Activated CD4-positive, alpha-beta T cell treated with anti-CD3 and anti-CD28 coated beads, Interleukin-2, amount 10 ng/mL, durations not matched to agents 24 days and 14 days (primary cell): ENCODE measurements at places on chromosomes 3 and 15. TPM values are rescaled to one million over a fixed set of nuclear protein-coding genes. Genes with fewer than 3 reads are reported as not detected.

Gene DOCK3
- 1.7 and 1.8 TPM in 2 replicates for total RNA-seq

Gene MCCC1
- 25.4 and 27.5 TPM in 2 replicates for total RNA-seq

Gene MAP2K5
- 21.0 and 25.1 TPM in 2 replicates for total RNA-seq

Gene NANOGP8
- not detected in 2 replicates for total RNA-seq

Gene EFCC1
- 0.36 and 0.37 TPM in 2 replicates for total RNA-seq

Gene TJP1
- total RNA-seq = not detected in 2 replicates

Gene CEP19
- 3.9 and 4.0 TPM in 2 replicates for total RNA-seq

Gene WDR93
- total RNA-seq = not detected in 2 replicates

Gene GHSR
- not detected in 2 replicates for total RNA-seq

Gene UROC1
- total RNA-seq = not detected in 2 replicates

Gene CHCHD4
- 27.7 and 29.6 TPM in 2 replicates for total RNA-seq

Gene PLA2G4B
- 8.5 and 8.8 TPM in 2 replicates for total RNA-seq

Gene TPRA1
- 32.9 and 37.2 TPM in 2 replicates for total RNA-seq

Gene CCDC39
- not detected in 2 replicates for total RNA-seq

Gene PLA2G4D
- total RNA-seq = not detected in 2 replicates

Gene PARP14
- total RNA-seq = 64.6 and 65.6 TPM in 2 replicates

Gene FAM81A
- 0.47 and 1.9 TPM in 2 replicates for total RNA-seq

Gene ADGRG7
- not detected in 2 replicates for total RNA-seq

Gene SERPINI2
- total RNA-seq = not detected in 2 replicates

Gene SCN11A
- total RNA-seq = not detected in 2 replicates

Gene CLRN1
- not detected in 2 replicates for total RNA-seq

Gene HCLS1
- 210 and 216 TPM in 2 replicates for total RNA-seq

Gene PRRT3
- 11.8 and 13.5 TPM in 2 replicates for total RNA-seq

Gene SERPINI1
- total RNA-seq = 0.49 and 0.57 TPM in 2 replicates

Gene MOBP
- total RNA-seq = not detected in 2 replicates

Gene UBR1
- 31.6 and 34.3 TPM in 2 replicates for total RNA-seq

Gene LNP1
- total RNA-seq = 2.1 and 2.6 TPM in 2 replicates

Gene UTS2B
- total RNA-seq = not detected in 2 replicates

Gene CCR8
- total RNA-seq = 5.7 and 7.5 TPM in 2 replicates

Gene A4GNT
- total RNA-seq = not detected in 2 replicates

Gene MRAS
- 0.07 TPM in 1 of 2 replicates, not detected in the other for total RNA-seq

Gene CYP8B1
- total RNA-seq = not detected in 2 replicates

Gene RPN1
- 192 and 194 TPM in 2 replicates for total RNA-seq

Gene GOLGA8T
- total RNA-seq = not detected in 2 replicates

Gene CTXN2
- 0.07 TPM in 1 of 2 replicates, not detected in the other for total RNA-seq

Gene MORC1
- not detected in 2 replicates for total RNA-seq
